ENCODE measurements at places on chromosomes 11 and 22. TPM values are rescaled to one million over a fixed set of nuclear protein-coding genes. Genes with fewer than 3 reads are reported as not detected.
A peak's percentile ranks its signal among the peaks of the same experiment; 100 is the strongest.

- H3K4me3 ChIP-seq: peak overlapping the region; percentile 31
- no peaks in the 10 kb centered on the region for H3K36me3 ChIP-seq
- peaks cover 7% of the 10 kb centered on the region for H3K27me3 ChIP-seq
Observed at GRCh38 chr11:58927393-58928106, 11.7 kb upstream of the GLYATL1 start.

DNA sequence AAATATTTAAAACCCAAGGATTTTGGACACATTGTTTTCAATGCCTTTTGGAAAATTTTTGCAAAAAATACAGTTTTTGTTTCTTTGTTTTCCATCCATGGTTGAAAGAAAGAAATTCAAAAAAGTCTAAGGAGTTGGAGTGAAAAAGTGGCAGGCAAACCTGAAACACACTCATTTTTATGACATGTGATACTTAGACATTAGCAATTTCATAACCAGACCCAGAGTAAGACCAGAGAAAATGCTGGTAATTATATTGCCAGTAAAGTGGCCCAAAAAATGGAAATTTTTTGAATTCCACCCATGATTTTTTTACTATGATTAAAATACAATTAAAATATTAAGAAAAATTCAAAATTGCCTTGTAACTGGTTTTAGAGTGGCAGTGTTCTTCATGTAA, 128.2 kb downstream of the SLC17A6 start:
- no peak overlapping the region for H3K27ac ChIP-seq
- H3K4me1 ChIP-seq: no peaks in the 10 kb centered on the region
- H3K27me3 ChIP-seq: no peaks in the 10 kb centered on the region
- DNase-seq: no peak
- H3K36me3 ChIP-seq: no peaks in the 10 kb centered on the region

- no peak overlapping the region for H3K27ac ChIP-seq
- no peaks in the 10 kb centered on the region for H3K4me1 ChIP-seq
- no peaks in the 10 kb centered on the region for H3K36me3 ChIP-seq
- H3K27me3 ChIP-seq: peaks cover 20% of the 10 kb centered on the region
Observed at GRCh38 chr11:125215976-125216375, 51.4 kb downstream of the PKNOX2 start.

DNA sequence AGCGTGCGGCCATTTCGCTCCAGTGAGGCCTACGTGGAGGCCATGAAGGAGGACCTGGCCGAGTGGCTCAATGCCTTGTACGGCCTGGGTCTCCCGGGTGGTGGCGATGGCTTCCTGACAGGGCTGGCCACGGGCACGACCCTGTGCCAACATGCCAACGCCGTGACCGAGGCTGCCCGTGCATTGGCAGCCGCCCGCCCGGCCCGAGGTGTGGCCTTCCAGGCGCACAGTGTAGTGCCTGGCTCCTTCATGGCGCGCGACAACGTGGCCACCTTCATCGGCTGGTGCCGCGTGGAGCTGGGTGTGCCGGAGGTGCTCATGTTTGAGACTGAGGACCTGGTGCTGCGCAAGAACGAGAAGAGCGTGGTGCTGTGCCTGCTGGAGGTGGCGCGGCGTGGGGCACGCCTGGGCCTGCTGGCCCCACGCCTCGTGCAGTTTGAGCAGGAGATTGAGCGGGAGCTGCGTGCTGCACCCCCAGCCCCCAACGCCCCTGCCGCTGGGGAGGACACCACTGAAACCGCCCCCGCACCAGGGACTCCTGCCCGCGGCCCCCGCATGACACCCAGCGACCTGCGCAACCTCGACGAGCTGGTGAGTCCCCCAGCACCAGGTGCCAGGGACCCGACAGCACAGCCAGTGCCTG, 1.8 kb downstream of the GAS2L1 start:
- peak; percentile 37 for DNase-seq
- peaks cover 16% of the 10 kb centered on the region for H3K27me3 ChIP-seq
- peak overlapping the region; percentile 87 for H3K4me3 ChIP-seq
- H3K36me3 ChIP-seq: peaks cover 1% of the 10 kb centered on the region
- peak overlapping the region; percentile 74 for H3K27ac ChIP-seq
- H3K4me1 ChIP-seq: peaks cover 20% of the 10 kb centered on the region

DNA sequence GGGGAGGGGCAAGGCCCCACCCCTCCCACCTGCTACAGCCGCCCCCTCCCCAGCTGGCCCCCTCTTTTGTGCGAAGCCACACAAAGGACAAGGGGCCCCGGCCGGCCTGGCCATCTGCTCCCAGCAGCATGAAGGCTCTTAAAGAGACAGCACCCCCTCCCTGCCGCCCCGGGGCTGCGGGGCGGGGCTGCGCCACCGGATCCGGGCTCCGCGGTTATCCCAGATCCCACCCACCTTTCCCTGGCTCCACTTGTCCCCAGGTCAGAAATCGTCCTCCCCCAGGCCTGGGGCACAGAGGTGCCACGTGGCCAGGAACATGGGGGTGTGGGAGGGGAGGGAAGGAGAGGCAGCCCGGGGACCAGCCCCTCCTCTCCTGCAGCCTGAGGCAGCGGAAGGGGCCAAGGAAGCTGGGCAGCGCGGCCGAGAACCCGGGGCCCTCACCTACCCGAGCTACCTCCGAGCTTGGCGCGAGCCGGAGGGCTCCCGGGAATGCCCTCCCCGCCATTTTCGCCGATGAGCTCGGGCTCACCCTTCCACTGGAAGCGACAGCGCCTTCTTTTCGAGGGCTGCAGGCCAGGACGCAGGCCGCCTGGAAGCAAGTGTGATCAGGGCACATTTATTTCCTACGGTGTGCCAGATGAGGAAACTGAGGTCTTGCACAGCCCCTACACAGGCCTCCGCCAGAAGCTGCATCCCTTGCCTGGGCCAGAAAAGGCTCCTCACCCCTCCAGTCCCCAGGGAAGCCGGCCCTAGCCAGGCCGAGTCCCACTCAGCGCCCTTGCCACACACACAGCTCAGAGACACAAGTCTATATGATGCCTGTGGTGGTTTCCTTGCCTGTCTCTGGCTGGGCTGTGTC, 2.5 kb upstream of the RCOR2 start:
- DNase-seq: no peak
- peaks cover 8% of the 10 kb centered on the region for H3K4me1 ChIP-seq
- H3K4me3 ChIP-seq: no peak overlapping the region
- H3K27me3 ChIP-seq: peaks cover 23% of the 10 kb centered on the region
- no peak overlapping the region for H3K27ac ChIP-seq

DNA sequence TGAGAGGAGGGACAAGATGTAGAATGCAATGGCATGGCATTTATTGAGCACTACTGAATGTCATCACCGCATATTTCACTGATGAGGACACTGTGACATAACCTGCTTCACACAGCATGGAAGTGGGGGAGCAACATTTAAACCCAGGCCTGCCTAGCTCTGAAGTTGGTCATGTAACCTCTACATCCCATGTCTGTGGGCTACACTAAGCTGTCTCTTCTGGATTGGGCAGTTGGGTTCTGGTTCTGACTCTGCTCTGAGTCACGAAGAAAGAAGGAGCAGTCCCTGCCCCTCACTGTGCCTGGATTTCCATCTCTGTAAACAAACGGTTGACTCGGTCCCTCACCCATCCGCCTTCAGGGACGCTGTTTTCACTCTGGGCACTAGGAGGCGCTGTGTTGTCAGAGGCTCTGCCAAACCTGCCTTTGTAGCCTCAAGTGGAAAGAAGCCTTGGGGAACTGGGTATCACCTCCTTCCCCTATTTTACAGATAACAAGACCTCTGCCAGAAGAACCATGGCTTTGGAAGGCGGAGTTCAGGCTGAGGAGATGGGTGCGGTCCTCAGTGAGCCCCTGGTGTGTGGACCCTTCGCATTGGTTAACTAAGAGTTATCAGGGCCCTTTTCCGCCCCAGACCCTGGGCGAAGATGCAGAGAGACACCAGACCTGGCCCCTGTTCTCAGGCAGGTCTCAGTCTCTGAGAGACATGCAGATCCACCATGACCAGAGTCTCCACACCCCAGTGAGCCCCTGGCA, 12.7 kb upstream of the ARHGEF17 start:
- H3K27ac ChIP-seq: no peak overlapping the region
- peak; percentile 82 for DNase-seq
- no peak overlapping the region for H3K4me3 ChIP-seq
- peaks cover 10% of the 10 kb centered on the region for H3K27me3 ChIP-seq
- no peaks in the 10 kb centered on the region for H3K36me3 ChIP-seq
- no peaks in the 10 kb centered on the region for H3K4me1 ChIP-seq

DNA sequence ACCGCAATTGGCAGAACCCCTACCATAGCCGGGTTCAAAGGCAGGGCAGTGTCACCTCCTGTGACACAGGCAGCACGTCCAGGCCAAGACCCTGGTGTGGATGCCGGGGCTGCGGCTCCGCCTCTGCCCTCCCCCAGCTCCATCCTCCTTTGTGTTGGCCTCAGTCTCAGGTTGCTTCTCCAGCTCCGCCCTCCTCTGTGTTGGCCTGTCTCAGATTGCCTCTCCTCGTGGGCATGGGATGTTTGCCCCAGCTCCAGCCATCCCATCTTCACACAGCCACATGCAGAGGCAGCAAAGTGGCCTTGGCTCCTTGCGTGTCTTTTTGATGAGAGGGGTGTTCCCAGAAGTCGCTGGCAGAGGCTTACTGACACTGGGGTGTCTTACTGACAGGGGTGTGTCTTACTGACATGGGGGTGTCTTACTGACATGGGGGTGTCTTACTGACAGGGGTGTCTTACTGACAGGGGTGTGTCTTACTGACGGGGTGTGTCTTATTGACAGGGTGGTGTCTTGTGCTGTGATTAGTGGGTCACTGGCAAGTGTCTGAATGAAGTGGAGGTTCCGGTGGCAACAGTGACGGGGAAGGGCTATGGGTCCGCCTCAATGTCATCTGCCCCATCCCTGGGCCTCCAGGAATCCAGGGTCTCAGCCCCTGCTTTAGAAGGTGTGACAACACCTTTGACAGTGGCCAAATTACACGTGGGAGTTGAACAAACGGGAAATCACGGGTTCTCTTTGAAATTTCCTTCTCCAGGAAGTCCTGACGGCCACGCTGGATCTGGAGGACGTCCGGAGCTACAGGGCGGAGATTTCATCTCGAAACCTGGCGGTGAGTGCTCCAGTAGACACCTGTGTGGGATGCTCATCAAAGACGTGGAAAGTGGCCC, 24.9 kb downstream of the NADSYN1 start:
- no peak overlapping the region for H3K27ac ChIP-seq
- H3K36me3 ChIP-seq: peaks cover 14% of the 10 kb centered on the region
- H3K27me3 ChIP-seq: no peaks in the 10 kb centered on the region
- no peaks in the 10 kb centered on the region for H3K4me1 ChIP-seq
- no peak for DNase-seq

- H3K4me3 ChIP-seq: no peak overlapping the region
- no peaks in the 10 kb centered on the region for H3K4me1 ChIP-seq
- H3K27ac ChIP-seq: no peak overlapping the region
- H3K27me3 ChIP-seq: no peaks in the 10 kb centered on the region
- no peak for DNase-seq
Observed at GRCh38 chr22:33361581-33361980, 303.4 kb upstream of the SYN3 start.

- no peak overlapping the region for H3K27ac ChIP-seq
- no peaks in the 10 kb centered on the region for H3K4me1 ChIP-seq
- DNase-seq: no peak
Observed at GRCh38 chr11:17173332-17173731, 34.5 kb downstream of the PIK3C2A start.

DNA sequence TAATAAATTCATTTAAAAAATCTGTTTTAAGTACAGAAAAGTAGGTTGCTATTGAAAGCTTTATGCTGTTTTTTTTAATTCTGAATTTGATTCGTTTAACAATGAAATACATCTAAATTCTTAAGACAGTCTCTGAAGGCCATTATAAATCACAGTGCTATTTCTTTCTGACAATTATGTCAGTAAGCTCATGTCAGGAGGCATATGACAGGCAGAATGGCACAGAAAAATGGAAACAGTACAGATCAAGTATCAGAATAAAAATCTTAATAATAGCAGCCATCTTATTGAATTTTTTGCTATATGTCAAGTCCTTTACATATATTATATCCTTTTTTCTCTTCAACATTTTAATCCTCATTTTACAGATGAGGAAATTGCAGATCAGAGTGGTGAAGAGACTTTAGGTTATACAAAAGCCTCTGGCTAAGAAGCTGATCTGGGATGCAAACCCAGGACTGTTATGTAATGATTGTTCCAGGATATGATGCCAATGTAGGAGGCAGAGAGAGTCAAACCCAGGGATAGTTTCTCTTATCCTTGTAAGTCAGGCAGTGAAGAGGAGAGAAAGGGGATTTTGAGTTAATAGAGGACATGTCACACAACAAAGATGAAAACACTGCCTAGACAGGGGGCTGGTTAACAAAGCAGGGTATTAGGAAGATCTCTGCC, 283.1 kb upstream of the CCDC90B start:
- no peaks in the 10 kb centered on the region for H3K36me3 ChIP-seq
- H3K4me3 ChIP-seq: no peak overlapping the region
- DNase-seq: no peak
- no peaks in the 10 kb centered on the region for H3K27me3 ChIP-seq
- no peak overlapping the region for H3K27ac ChIP-seq

DNA sequence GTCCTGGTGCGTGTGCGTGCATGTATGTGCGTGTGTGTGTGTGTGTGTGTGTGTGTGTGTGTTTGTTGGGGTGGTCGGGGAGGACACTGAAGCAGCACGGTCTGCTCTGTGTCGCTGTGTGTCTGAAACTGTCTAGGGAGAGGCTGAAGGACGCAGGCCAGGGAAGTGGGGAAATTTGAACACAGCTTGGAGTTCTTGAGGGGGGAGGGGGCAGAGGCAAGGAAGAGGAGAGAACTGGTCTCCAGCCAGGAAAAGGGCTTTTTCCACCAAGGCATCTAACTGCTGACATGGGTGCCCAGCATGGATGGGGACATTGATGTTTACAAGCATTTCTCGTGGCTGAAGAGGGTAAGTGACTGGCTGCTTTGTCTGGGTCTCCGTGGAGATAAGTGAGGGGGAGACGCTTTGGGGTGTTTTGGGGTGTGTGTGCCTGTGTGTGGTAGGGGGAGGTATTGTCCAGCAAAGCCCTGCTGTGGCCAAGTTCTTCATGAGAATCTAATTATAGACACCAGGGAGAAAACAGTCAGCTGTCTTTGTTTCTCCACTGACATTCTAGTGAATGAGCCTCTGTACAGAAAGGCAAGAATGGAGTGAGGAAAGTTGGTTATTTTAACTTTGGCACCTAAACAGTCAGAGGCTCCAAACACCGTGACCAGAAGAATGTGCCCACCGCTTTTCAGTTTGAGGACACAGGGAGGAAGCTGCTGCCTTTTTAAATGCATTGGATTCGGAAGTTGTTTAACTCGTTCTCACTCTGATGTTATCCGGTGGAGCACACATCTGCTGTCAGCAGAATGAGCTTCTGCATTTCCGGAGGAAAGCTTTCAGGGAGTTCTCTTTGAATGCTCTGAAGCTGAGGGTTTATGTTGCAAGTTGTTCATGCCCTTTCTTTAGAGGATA, 63.7 kb downstream of the PPFIBP2 start:
- peak overlapping the region; percentile 57 for H3K4me3 ChIP-seq
- peaks cover 25% of the 10 kb centered on the region for H3K27me3 ChIP-seq
- H3K36me3 ChIP-seq: peaks cover 1% of the 10 kb centered on the region
- peak overlapping the region; percentile 60 for H3K27ac ChIP-seq
- DNase-seq: no peak
- H3K4me1 ChIP-seq: peaks cover 23% of the 10 kb centered on the region

DDX25 gene
- not detected for total RNA-seq

RIC8A gene
- 102 TPM for total RNA-seq

LINC01488 gene
- not detected for total RNA-seq

OR51B4 gene
- total RNA-seq: not detected

CRYBB2 gene
- not detected for total RNA-seq

Measured in activated naive CD8-positive, alpha-beta T cell treated with anti-CD3 and anti-CD28 coated beads, Interleukin-2, amount 10 ng/mL, durations not matched to agents 7 days and 5 days (primary cell).